Activated T-cell treated with anti-CD3 and anti-CD28 coated beads, Interleukin-2, amount 50 U/mL, for 72 hours (primary cell): ENCODE measurements at places on chromosomes 12 and 14. TPM values are rescaled to one million over a fixed set of nuclear protein-coding genes. Genes with fewer than 3 reads are reported as not detected.

DNA sequence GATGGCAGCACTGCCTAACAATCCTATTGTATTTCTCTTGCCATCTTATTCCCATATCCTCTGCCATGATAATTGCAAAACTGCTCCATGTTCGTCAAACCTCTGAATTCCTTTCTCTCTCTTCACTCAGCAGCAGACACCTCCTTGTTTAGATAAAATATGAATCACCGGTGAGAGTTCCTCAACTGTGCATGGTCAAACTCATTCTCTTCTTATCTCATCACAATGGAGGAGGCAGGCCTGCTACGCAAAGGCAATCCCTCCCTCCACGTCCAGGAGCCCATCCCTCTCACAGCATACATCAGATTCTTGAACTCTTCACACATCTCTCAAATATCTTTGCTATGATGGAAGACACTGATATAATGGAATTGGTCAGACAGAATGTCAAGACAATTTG lies 90.1 kb upstream of the DAAM1 start:
- DNase-seq: no peak

DNA sequence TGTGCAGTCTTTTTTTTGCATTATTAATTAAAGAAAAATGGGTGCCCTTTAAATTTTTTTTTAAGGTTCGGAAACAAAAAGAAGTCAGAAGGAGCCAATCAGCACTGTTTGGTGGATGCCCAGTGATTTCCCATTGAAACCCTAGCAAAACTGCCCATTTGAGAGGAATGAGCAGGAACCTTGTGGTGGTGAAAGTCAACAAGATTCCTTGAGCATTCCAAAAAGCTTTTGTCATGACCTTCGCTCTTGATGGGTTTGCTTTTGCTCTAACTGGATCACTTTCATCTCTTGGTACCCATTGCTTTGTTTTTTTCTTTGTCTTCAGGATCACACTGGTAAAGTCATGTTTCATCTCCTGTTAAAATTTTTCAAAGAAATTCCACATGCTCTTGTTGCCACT lies 54.1 kb downstream of the ADIPOR2 start:
- DNase-seq: no peak

- no peak for DNase-seq
These were observed 76.2 kb upstream of the KCNA1 start for GRCh38 chr12:4833524-4833923.

GRCh38 chr12:113128802-113129663 lies 6.5 kb downstream of the RASAL1 start:
- DNase-seq: no peak

RGS6 gene
- 2.2 TPM for total RNA-seq
